ENCODE measurements at places on chromosomes 5 and 9.

DNA sequence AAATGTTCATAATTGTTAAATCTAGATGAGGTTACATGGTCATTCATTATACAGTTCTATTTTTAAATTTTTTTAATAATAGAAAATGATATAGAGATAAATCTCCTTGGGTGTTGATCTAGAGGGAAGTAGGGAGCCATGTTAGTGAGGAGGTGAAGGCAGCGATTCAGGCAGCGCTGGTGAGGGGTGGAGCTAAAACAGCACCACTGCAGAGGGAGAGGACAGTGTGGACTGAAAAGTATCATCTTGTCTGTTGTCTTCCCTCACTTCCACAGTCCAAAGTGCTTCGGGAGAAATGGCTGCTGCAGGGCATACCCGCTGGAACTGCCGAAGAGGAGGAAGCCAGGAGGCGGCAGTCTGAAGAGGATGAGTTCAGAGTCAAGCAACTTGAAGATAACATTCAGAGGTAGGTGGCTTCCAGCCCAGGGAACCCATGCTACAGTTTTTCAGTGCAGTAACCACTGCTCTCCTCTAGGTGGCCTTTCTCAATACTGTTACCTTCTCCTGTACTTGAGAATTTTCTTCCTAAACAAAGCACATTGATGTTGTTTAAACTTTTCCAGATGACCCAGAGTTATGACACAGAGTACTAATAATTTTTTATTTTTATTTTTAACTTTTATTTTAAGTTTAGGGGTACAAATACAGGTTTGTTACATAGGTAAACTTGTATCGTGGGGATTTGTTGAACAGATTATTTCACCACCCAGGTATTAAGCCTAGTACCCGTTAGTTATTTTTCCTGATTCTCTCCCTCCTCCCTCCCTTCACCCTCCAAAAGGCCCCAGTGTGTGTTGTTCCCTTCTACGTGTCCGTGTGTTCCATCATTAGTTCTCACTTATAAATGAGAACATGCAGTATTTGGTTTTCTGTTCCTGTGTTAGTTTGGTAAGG, 100.5 kb downstream of the PALM2AKAP2 start:
- DNase-seq: no peak

DNA sequence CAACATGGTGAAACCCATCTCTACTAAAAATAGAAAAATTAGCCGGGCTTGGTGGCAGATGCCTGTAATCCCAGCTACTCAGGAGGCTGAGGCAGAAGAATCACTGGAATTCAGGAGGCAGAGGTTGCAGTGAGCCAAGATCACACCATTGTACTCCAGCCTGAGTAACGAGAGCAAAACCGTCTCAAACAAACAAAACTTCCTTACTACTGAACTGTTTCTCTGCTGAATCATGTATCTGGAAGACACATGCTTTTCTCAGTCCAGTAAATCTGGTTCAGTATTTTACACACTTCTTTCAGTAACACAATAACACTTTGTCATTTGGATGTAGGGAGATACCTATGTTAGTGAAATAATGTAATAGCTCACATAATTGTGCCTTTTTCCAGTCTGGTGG, 7.9 kb downstream of the TRMT10B start:
- DNase-seq: no peak

- DNase-seq: no peak
These were observed 32.9 kb downstream of the SLIT3 start for GRCh38 chr5:169268019-169268418.

- DNase-seq: no peak
These were observed 232.1 kb downstream of the FBXO4 start for GRCh38 chr5:42157215-42157614.

- no peak for DNase-seq
These were observed 767.6 kb upstream of the ADAMTS16 start for GRCh38 chr5:4372481-4372880.

DNA sequence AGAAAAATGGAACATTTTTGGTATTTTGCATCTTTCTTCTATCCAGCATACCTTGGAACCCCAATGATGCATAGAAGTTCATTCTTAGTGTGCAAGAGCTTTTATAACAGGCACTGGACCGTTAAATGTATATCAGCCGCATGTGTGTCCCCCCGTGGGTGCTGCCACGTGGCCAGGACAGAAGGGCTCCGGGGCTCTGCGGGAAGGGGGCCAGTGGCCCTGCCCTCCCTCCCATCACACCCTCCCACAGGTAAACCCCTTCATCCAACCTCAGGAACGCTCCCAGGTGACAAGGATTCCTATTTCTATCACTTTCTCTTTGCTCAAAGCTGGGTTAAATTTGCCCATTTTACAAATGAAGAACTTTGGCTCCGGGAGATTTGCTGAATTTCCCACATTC, 393.4 kb upstream of the IRX4 start:
- no peak for DNase-seq

GRCh38 chr5:1776831-1777230, 22.8 kb downstream of the MRPL36 start:
- no peak for DNase-seq

DNA sequence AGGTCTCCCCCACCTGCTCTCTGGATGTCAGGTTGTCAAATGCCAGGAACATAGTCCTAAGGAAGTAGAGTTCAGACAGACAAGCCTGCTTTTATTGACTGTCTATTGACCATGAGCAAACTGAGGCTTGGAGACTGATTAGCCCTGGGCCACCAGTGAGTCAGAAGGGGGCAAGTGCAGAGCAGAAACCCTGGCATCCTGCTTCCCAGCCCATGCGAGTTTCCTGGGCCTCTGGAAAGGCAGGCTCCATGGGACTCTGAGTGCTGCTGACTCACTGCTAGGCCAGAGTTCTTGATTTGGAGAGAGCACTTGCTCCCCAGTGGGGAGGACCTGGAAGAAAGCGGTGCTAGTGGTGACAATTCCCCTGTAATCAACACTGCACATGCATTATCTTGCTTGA, 2.8 kb upstream of the HBEGF start:
- no peak for DNase-seq

- DNase-seq: no peak
These were observed 19.0 kb downstream of the NACC2 start for GRCh38 chr9:136075881-136076678.

DNA sequence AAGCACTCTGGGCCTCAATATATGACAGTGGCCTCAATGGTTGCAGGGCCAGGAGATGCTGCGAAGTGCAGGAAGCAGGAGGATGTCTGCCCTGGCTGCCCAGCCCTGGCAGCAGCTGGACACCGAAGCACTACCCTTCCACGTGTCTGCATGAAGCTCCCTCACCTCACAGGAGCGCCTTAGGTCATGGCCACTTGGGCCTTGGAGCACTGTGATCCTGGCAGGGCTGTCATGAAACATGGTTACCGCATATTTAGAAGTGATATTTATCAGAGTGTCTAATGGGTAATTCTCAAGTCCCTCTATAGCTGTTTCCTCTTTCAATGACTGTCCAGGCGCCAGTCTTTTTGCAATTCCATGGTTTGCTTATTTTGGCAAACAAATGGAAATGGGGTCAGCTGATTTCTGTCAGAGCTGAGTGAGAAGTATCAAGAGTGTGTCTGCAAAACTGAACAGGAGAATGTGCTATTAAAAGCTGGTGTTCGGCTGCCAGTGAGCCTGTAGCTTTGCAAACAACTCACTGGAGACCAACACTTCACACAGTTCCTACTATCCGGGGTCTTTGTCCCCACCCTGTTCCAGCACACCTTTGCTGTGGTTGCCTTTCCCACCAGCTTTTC, 285.9 kb downstream of the KIF4B start:
- DNase-seq: no peak

DNA sequence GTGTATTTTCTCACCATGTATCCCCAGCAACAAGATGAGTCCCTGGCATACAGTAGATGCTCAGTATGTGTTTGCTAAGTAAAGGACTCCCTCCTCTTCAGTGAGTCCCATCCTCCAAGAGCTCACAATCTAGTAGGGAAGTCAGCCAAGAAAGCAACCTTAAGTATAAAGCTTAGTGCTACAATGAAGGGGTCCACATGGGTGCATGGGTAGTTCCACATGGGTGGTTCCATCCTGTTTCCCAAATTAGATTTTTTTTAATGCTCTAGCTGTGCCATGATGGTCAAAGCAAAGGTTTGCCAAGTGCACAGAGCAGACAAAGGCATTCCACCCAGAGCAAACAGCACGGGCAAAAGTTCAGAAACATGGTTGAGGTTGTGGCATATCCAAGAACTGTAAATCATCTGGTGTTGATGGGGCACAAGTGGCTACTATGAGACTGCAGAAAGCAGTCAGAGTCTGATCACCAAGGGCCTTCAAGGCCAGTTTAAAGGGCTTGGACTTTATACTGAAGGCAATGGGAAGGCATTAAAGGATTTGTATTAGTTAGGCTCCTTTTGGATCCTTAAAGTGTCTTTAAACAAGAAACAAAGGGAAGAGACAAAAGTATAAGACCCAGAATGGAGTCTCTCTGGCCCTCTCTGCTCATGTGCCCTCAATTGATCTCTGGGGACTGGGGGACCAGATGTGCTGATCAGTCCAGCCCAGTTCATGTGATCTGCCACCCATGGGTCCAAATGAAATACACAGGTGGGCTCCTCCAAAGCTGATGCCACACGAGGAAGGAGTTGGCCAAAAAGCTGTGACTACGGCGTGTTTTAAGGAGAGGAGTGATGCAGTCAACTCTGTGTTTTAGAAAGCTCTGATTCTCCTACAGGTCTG, 9.0 kb upstream of the CPLX2 start:
- DNase-seq: no peak

- DNase-seq: no peak
These were observed 126.9 kb upstream of the PDE4D start for GRCh38 chr5:60020457-60020856.

- no peak for DNase-seq
These were observed 81.8 kb downstream of the NFIB start for GRCh38 chr9:14232111-14232510.

GRCh38 chr9:130119519-130120298, 52.5 kb upstream of the NCS1 start:
- DNase-seq: no peak

- DNase-seq: no peak
These were observed 49.4 kb upstream of the SLC25A51 start for GRCh38 chr9:37953206-37953774.

DNA sequence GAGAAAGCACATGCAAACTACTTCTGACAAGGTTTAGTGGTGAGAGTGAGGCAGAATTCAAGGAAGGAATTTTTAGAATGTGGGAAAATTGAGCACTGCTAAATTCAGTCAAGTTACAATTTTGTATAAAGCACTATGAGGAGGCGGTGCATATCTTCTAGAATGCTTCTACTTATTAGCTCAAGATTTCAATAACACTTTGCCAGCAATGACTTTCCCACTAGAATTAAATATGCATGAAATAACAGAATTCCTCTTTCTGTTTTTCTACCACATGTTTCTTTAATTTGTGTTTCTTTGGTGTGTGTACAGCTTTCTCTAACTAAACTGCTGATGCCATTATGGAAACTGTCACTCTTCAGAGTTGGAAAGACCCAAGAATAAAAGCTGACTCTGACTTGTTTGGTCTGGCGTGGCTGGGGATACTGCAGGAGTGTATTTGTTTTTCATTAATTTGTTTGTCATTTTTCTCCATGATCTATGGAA, 163.5 kb downstream of the ARSB start:
- DNase-seq: no peak

DNA sequence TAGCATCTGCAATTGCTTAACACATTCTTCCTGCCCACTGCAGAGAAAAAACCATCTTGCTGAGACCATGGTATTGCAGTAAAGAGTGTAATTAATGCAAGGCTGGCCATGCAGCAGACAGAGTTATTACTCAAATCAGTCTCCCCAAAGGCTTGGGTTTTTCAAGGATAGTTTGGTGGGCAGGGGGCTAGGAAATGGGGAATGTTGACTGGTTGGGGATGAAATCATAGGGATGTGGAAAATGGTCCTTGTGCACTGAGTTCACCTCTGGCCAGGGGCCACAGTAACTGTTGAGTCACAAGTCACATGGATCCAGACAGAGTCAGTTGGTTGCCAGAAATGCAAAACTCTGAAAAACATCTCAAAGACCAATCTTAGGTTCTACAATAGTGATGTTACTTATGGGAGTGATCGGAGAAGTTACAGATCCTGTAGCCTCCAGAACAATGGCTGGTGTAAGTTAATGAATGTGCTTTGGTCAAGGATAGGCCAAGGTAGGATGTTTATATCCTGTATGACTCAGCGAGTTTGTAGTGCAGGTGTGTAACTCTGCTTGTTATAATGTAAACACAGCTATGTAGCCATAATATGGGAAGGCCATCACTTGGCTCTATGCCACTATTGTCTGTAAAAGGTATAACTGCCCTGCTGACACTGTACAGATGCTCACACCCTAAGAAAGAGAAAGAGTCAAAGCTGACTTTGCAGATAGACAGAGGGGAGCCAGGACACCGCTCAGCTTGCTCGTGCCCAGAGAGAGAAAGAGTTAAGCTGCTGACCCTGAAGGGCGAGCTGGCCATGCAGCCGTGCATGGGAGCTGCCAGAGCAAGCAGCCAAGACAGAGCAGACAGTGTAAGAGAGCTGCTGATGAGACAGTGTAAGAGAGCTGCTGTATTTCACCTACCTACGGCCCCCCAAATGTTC, 27.2 kb downstream of the C9orf152 start:
- no peak for DNase-seq

Measured in cerebellar nuclear complex (tissue), 1 donor.